ENCODE measurements at places on chromosomes 2 and 18.

DNA sequence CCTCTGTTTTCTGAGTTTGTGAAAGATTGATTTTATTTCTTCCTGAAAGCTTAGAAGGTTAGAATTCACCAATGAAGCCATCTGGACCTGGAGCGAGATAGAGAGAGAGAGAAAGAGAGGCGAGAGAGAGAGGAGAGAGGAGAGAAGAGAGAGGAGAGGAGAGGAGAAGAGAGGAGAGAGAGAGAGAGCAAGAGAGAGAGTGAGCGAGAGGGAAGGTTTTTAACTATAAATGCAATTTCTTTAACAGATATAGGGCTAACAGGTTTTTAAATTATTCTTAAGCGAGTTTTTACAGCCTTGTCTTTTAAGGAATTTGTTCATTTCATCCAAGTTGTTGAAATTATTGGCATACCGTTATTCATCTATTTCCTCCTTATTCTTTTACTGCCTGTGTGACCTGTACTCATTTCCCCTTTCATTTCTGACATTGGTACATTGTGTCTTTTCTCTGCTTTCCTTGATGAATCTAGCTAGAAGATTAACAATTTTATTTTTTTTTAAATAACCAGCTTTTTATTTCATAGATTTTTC, 56.1 kb downstream of the BABAM2 start:
- no peak for DNase-seq

DNA sequence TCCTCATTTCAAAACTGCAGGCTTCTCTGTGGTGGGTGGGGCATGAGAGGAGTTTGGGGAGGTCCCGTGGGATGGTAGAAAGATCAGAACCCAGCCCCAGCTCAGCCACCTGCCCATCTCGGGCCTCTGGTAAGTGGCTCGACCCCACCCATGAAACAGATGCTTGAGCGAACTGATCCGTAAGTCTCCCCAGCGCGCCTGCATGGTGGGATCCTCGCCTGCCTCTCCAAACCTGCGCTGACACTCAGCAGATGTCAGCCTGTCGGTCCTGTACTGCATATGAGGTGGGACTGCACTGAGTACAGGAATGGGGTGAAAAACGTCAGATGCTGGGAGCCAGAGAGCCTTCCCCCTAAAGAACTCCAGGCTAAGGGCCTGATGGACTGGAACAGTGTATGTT, 15.9 kb upstream of the RPL31 start:
- no peak for DNase-seq

DNA sequence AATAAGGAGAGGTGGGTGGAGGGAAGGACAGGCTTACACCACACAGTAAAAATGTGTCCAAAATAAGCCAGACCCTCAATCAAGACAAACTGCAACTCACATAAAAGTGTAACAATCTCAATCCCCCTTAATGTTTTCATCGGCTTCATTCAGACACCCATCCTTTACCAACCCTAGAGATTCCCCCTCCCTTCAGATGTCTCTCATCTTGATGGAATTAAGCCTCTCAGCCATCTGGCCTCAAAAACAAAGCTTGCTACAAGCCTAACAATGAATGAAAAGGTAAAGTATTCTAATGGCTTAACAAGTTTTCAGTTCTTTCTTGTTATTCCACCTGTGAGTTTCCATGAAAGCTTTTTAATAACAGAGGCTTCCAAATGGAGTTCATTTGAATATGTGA, 5.2 kb downstream of the RTTN start:
- no peak for DNase-seq

GRCh38 chr18:35083174-35083712, 42.0 kb downstream of the MAPRE2 start:
- DNase-seq, result no peak

DNA sequence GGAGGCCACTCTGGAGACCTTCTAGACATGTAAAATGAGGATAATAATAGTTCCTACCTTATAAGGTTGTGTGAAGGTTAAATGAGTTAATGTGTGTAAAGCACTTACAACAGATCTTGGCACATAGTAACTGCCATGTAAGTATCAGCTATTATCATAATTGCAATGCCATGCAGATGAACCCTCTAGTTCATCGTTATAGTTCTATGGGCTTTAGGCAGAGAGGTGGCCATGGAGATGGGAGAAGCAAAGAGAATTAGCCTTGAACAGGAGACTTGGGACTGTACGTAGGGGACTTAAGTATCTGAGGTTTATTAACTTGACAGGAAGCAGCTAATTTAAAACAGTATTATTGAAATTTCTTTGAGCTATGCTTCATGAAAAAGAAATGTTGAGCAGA, 151.8 kb downstream of the PIK3C3 start:
- no peak for DNase-seq

DNA sequence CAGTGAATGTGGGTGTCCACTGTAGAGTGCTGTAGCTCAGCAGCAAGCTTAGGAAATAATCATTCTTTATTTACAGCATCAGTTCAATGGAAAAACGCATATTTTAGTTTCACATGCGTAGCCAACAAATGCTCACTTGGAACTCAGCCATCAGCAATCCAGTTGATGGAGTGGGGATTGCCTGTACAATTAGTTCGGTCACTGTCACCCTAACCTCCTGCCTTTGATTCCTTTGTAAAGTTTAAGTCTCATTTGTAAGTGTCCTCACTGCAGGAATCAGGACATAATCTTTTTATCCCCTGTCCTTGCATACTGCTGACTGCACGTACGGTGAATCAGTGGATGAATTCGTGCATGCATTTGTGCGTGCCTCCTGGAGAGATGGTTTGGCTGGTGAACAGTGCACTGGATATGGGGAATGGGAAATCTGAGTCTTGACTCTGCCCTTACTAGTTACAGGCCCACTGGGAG, 55.9 kb downstream of the RAB31 start:
- DNase-seq, result no peak

DNA sequence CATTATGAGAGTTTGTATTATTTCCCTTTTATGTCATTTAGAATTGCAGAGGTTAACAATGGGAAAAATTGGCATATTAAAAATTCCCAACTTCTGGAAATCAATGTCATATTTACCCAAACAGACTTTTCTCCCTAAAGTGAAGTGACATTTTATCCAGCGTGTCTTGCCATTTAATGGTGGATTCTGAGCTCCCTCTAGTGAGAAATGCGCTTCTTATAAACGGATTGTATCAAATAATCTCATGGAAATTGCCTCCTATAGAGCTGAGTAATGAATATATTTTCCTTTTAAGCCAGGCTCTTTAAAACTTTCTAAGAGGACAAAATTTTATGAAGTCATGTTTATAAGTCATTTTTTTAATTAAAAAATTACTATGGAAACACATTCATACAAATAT, 5.7 kb upstream of the GCFC2 start:
- DNase-seq, result no peak

- DNase-seq, result no peak
Observed at GRCh38 chr18:52738946-52739345, 398.9 kb downstream of the DCC start.

- no peak for DNase-seq
Observed at GRCh38 chr2:236698016-236698627, 128.5 kb downstream of the ACKR3 start.

GRCh38 chr2:150030436-150031190, 443.0 kb upstream of the MMADHC start:
- DNase-seq, result no peak
